ENCODE measurements at places on chromosomes 4 and X.

DNA sequence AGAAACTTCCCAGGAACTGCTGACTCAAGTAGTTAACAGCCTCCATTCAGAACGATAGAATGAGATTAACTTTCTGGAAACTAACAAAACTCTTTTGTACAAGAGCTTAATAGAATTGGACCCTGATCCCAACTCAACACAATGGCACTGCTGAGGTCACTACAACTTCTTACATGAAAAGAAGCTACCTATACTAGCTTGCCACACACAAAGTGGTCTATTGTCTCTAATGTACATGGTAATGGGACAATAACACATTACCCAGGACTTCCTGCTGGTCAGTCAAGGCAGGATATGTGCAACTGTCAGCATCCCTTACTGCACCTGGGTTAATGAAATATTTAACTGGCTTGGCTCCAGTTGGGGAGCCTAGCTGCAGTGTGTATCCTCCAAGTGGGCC lies 56.2 kb downstream of the BRCC3 start:
- DNase-seq: no peak

DNA sequence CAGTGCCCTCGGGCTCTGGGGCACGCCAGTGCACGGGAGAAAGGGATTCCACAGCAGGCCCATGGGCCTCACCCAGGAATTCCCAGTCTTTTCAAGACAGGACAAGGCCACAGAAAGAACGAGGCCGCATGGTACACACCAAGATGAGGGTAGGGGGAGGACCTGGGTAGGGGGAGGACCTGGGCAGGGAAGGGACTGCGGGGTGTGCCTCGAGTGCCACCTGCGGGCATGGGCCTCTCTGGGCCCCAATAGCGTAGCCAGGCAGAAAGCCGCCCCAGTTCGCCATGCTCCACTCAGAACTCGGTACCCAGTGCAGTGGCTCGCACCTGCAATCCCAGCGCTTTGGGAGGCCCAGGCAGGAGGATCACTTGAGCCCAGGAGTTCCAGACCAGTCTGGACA lies 14.0 kb upstream of the DUSP9 start:
- no peak for DNase-seq

GRCh38 chrX:52995987-52996331 lies 37.6 kb upstream of the FAM156A start:
- DNase-seq: no peak

- no peak for DNase-seq
Observed at GRCh38 chr4:1868293-1868692, 2.9 kb upstream of the NSD2 start.

GRCh38 chrX:24574743-24575142 lies 72.4 kb downstream of the PCYT1B start:
- no peak for DNase-seq

DNA sequence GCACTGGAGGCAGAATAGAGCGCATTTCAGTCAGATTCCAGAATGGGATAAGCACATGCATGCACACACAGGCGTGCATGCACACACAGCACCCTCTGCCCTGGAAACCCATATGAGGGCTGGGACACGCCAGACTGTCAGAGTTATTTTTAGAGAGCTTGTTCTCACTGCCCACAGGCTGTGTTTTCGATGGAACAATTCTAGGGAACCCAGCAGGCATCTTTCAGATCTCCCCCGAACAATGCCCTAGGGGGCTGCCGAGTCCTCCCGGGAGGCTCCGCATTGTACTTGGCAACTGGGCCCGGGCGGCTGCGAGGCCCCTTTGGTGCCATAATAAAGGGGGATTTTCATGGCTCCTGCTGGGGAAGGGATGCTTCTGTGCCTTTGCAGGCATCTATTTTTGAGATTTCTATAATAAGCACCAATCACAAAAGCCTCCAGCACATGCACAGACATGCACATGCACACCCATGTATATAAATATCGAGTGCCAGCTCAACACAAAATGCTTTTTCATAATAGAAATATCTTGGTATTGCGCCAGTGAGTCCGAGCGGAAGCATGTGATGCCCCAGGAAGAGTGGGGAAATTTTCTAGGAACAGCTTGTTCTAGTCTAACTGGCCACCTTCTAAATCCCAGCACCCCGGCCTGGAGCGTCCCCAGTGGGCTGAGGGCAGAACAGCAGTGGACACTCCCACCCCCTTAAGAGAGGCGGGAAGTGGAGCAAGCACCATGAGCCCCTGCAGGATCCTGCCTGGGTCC lies 88.5 kb downstream of the PHKA2 start:
- no peak for DNase-seq

DNA sequence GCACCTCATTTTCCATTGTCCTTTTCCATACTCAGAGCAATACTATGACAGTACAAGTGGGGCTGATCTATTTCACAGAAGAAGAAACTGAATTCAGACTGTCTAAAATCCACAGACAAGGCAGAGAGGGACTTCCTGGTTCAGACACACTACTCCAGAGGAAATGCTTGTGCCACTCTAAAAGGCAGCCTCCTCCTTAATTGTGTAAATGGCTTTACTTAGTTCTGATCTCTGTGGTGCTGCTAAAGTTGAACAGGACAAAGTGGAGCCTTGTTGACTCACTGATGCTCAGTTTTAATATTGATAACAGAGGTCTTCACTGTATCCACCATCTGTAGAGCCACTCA lies 122.4 kb downstream of the KIT start:
- DNase-seq: no peak

- no peak for DNase-seq
Observed at GRCh38 chr4:52943677-52944076, 81.6 kb downstream of the RASL11B start.

DNA sequence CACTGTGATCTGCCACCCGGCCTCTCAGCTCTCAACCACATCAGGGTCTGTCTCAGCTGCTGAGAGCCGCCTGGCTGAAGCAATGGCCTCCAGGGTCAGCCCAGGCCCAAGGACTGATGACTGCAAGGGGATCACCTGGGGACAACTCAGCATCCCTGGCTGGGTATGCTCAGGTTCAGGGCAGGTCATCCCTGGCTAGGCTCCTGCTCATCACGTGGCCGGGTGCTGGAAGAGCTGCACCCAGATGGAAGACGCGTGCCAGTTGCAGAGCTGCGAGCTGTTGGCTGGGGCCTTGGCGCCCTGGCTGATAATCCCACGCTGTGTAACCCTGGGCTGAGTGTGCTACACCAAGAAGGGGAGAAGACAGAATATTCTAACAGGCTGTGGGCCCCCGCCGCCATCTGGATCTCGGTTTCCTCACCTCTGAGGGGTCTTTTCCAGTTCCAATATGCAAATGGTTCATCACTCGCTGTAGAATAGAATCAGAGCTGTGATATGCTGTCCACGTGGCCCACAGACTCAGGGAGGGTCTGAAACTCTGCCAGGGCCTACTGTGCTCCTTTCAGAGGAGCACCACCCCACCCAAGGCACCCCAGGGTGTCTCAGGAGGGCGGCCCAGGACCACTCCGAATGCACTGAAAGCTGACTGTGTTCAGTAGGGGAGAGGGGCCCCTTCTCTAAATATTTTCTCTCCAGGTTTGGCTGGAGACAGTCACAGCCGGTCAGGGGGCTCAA lies 338.8 kb downstream of the BCOR start:
- DNase-seq: no peak

DNA sequence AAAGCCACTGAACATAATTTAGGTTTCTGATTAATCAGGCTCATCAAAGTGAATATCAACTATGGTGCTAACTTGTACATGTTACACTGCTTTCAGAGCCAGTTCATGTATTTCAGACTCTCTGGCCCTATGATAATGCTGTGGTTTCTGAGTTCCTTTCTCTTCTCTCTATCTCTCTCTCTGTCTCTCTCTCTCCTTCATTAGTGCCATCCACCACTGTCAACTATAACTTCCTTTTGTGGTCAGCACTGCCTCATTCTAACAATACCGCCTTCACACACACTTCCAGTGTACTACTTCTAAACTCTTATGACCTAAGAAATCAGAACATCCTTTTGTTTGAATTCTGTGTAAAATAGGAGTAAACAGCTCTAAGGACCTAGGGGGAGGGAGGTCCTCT lies 907.1 kb downstream of the RPA4 start:
- no peak for DNase-seq

- DNase-seq: no peak
Observed at GRCh38 chr4:88706574-88706973, 8.9 kb upstream of the NAP1L5 start.

GRCh38 chrX:74931214-74931613 lies 6.0 kb upstream of the NEXMIF start:
- DNase-seq: no peak

- DNase-seq: no peak
Observed at GRCh38 chrX:44931441-44931973, 58.5 kb downstream of the KDM6A start.

GRCh38 chr4:6601661-6602250 lies 26.8 kb downstream of the MAN2B2 start:
- no peak for DNase-seq

DNA sequence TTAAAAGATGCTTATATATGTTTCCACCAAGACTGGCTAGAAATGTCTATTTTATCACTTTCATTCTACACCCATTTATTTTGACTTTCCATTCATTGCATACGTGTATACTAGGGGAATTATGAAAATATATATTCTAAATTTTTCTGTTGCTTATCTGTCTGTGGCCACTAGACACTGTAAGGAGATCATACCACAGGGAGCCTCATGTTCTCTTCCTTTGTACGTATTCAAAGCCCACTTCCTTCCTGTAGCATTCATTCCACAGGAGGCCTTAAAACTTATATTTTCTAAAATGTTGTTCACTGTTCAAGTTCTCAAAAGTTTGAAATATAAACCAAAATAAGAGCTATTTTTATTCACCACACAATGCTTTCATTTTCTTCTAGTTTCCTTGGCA lies 1848.9 kb upstream of the TENM3 start:
- DNase-seq: no peak

DNA sequence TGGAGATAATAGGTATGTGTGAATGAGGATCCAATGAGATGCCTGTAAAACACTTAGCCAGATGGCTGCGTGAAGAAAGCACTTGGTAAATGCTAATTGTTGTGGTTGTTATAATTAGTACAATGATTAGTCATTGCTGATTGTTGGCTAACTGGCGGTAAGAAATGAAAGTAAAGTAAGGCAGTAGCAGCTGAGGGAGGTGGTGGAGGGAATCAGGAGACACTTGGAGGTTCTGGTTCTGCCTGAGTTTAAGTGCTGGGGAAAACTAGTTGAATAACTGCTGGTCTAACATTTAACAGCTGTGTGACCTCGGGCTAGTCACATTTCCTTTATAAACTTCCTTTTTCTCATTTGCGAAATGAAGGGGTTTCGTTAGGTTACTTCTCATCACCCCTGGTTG lies 30.9 kb downstream of the CD38 start:
- DNase-seq: no peak

DNA sequence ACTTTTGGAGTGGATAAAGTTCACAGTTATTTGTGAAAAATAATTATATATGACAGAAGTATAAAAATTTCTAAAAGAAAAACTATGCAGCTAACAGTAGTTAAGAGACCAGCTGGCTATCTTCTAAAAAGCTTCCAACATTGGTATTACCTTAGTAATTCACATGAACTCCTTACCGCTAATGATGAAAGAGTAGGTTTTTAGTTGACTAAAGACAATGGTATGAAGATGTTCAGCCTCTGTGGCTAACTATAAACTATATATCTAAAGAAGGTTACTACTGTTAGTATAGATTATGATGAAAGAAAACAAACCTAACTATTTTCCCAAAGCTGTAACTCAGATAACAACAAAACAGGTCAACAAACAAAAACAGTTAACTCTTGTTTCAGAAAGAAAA lies 10.4 kb downstream of the CCNI start:
- DNase-seq: no peak

DNA sequence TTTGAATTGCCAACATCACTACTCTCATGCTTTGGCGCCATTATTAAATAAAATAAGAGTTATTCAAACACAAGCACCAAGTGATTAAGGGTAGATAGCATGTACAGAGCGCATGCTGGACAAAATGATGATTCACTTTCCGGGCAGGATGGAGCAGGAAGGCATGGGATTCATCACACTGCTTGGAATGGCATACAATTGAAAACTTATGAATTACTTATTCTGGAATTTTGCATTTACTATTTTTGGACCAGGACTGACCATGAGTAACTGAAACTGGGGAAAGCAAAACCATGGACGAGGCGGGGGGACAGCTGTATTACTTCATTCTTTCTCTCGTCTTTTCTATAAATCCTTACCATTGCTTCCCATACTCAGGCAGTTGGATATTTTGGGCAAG lies 28.5 kb upstream of the FGF5 start:
- no peak for DNase-seq

- no peak for DNase-seq
Observed at GRCh38 chr4:185830263-185830994, 18.4 kb upstream of the SORBS2 start.

GRCh38 chr4:142832022-142832421 lies 14.1 kb downstream of the INPP4B start:
- no peak for DNase-seq

DNA sequence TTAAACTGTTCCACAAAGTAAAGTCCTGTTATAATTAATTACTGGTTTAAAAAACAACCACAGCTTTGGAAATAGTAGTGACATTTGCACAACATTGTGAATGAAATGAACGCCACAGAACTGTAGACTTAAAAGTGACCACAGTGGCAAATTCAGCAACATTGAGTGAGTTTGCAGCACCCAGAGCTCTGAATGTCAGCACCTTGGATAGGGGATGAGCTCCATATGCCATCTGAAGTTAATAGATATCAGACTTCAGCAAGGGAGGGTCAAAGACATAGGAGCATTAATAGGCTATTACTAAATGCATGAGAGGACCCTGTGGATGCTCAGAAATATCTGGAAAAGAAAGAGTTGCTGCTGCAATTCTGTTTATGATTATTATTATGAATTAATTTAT lies 55.3 kb upstream of the KCNIP4 start:
- DNase-seq: no peak

- no peak for DNase-seq
Observed at GRCh38 chrX:124619710-124620109, 273.3 kb downstream of the SH2D1A start.

DNA sequence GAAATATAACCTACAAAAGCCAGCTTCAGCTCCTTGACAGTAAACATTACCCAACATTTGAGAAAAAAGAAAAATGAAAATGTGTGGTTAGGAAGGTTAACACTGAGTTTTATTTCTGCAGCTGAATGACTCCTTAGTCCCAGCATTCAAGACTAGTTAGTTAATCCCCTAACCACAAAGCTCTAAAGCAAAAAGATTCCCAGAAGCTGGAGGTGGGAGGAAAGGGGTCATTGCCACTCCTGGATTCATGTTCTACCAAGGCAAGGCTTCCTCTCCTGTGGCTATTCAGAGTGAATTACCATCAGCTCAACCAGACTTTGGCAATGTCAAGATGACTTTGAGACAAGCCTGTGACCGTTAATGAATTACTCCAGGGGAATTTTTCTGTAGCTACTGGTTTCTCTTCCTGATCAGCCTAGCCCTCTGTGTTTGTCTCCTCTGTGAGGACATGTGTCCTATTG lies 63.6 kb downstream of the HADH start:
- no peak for DNase-seq

DNA sequence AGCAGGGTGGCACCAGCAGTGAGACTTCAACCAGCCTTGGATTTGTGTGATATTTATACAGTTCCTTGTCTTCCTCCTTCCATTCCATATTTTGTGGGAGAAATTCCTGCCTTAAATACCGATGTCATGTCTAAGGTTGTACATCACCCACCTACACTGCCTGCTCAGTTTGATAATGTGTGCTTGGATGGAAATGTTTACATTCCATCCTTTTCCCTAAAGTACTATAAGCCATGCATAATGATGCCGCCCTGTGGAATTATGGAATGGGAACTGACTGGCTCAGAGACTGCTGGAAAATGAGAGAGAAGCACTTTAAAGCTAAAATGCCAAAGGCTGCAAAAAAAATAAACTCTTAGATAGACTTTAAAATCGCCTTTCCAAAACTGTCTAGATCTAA lies 11.3 kb upstream of the GLUD2 start:
- DNase-seq: no peak

GRCh38 chrX:50407976-50408375 lies 62.6 kb downstream of the DGKK start:
- no peak for DNase-seq
